Epithelial cell of prostate (primary cell): ENCODE measurements at places on chromosomes 6 and 20.

- DNase-seq: no peak
Observed at GRCh38 chr20:38885357-38885756, 40.9 kb upstream of the FAM83D start.

GRCh38 chr6:106800379-106800778, 171.0 kb downstream of the QRSL1 start:
- DNase-seq: no peak

GRCh38 chr20:38645351-38645750, 43.7 kb downstream of the ARHGAP40 start:
- no peak for DNase-seq

- no peak for DNase-seq
Observed at GRCh38 chr6:6884193-6884627, 223.6 kb upstream of the RREB1 start.

DNA sequence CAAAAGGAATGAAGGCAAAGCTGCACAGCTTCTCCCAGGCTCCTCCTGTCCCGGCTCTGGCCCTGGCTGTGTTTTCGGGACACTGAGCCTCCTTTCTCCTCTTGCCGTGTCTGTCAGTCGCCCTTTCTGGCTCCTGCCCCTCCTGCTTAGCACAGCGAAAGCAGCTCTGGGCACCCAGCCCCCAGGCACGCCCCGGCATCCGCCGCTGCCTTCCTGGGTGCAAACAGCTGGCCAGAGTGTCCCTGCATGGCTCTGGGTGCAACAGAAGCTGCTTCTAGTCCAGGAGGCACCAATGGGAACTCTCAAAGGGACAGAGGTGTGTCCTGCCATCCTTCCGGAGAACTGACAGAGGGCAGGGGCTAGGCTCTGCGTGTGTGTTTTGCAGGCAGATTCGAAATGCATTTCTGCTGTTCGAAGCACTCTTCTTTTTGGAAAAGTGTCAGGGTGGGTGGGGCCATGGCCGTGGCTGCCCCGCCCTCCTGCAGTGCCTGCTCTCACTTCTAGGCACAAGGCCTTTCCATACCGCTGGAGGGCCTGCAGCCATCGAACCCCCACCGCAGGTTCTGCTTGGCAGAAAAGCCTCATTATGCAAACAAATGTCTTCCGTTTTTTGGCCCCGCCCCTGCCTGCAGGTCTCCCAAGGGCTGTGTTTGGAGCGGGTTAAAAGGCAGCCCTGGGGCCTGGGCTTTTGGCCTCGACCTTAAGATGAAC, 15.5 kb downstream of the COL9A3 start:
- DNase-seq: no peak
